ENCODE measurements at places on chromosomes 3 and 15.

DNA sequence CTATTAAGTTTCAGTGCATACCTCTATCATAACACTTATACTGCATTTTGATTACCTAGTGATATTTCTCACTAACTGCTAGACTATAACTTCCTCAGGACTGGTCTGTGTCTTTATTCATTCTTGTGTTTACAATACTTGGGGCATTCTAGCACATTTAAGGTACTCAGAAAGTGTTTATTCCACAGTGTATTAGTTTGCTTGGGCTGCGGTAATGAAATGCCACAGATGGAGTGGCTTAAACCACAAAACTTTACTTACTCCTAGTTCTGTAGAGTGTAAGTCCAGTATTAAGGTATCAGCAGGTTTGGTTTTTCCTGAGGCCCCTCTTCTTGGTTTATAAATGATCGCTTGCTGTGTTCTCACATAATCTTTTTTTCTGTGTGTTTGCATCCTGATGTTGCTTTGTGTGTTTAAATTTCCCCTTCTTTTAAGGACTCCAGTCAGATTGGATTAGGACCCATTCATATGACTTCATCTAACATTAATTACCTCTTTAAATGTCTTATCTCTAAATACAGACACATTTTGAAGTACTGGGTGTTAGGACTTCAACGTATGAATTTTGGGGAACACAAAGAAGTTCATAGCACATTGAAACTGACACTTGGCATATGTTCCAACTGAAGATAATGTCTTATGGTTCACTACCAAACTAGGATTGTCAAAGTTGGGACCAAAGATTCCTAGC lies 23.9 kb downstream of the RNF111 start:
- DNase-seq, result no peak

- no peak for DNase-seq
These were observed 855 bp upstream of the ABHD5 start for GRCh38 chr3:43689766-43690399.

- no peak for DNase-seq
These were observed 2.0 kb downstream of the C2CD4A start for GRCh38 chr15:62068810-62069167.

DNA sequence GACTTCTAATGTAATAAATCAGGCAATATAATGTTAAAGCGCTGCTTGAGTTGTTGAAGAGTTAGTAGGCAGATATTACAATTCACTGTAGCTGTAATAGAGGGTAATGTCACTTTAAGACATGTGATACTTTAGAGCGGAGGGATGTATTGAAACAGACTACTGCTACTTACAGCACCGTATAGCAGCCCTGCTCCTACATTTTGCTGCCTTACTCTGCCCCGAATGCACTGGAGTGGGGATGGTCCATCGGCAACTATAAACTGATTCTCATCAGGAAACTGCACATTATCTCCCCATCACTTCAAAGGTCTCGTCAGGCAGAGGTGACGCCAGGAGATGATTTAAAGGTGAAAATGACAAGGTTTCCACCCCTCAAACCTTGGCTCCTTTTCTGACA lies 349.7 kb upstream of the SUCLG2 start:
- no peak for DNase-seq

DNA sequence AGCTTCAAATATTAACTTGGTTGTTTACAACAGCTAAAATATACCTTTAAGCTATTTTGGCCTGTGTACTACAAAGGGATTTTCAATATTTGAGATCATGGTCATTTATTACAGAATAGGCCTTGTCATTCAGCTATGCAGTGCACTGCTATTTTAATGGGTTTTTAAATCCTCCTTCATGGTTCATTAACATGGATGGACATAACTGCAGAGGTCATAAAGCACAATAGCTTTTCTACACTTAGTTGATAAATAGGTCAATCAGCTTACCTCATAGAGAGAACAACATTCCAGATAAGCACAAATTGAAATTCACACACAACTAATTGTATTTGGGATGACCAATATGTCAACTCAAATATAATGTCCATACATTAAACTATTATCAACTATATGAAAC lies 403.7 kb downstream of the CNTN3 start:
- DNase-seq, result no peak

- DNase-seq, result no peak
These were observed 18.3 kb downstream of the GNB5 start for GRCh38 chr15:52172869-52173268.

- no peak for DNase-seq
These were observed 51.0 kb upstream of the ATP13A3 start for GRCh38 chr3:194537732-194538247.

DNA sequence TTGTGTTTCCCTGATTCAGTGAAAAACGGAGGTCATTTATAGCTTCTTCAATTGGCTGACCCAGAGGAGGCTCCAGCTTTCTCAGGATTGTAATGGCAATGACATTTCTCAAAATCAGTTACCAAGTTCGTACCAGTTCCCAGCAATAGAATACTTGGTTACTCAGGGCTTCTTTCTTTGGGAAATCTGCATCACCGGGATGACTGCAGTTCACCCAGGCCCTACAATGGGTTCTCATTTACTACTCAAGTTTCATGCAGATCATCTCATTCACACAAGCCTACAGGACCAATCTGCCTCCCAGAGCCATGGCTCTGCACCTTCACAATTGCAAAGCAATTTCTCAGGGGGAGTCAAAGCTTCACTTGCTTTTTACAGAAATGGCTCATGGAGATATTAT lies 109.6 kb downstream of the FHIT start:
- no peak for DNase-seq
